Activated B cell treated with CpG ODN at 0.5 μM for 24 hours (primary cell): ENCODE measurements at places on chromosomes 2 and 18.

DNA sequence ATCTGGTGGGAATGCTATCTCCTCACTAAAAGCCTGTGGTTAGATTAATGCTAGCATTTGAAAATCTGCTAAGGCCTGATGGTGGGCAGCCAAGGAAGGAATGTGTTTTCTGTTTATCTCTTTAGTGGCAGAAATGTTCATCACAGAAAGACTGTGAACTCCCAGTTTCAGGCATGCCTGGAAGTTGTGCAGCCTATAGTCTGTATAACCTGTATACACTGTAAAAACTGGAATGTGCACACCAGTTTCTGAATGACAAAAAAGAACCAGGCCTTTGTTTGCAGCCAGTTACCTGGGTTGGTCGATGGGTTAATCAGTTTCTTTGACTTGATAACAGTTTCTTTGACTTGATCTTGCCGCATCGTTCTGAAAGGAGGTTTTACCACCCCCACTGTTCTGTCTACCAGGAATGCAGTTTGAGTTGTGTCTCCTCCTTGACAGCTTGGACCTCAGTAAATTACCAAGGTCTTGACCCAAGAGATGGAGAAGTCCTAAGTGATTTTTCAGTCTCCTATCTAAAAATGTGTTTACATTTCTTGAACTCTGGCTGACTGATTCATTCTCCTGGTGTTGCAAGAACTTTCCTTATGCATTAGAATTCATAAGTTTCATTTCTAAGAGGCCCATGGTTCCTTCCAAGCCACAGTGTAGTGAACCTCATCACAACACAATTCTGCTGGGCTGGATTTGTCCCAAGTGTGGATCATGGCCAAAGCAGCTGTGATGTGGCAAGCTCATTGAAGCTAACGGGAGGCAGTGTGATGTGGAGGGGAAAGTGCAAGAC is 62.2 kb downstream of the KIAA2012 start:
- DNase-seq = no peak

DNA sequence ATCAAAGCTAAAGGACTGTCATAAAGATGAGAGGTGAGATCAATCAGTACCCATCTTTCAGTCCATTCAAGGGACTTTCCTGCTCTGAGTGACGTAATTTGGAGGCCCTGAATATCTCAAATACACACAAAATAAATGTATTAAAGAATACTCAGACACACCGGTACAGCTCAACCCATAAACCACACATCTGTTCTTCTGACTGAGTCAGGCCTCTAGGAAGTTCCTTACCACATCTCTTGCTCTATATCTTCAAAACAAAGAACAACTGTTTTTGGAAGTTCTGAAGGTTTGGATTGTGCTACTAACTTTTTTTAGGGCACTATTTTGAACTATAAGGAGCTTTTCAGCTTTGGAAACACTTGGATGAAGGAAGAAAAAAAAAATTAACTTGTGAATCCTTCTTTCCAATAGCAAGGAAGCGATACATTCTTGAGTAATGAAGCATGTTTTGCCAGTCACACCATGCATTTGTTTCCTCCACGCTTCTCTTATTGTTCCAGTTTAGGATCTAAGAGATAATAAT is 866.5 kb upstream of the VRK2 start:
- DNase-seq = no peak

- DNase-seq = no peak
Observed at GRCh38 chr2:180385601-180386201, 378.6 kb upstream of the CWC22 start.

GRCh38 chr18:59927246-59927825 is 27.5 kb downstream of the PMAIP1 start:
- DNase-seq = no peak

DNA sequence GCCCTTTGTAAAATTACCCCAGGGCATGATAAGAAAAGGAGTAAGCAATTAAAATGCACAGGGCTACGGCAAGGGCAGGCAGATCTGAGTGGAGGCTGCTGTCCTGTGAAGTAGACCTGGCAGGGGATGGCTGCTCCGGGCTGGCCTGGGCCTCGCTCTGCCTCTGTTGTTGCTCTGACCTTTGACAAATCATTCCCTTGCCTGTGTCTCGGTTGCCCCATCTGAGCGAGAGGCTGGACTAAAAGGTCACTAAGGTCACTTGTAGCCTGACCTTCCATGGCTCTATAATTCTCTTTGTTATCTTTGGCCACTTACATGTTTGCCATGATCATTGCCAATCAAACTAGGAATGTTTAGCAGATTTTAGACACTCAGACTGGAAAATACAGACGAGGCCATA is 118.1 kb downstream of the KLHL29 start:
- DNase-seq = no peak
